ENCODE measurements at places on chromosomes 6 and 20.

- DNase-seq, result no peak
Observed at GRCh38 chr20:752291-752690, 16.0 kb downstream of the SLC52A3 start.

- DNase-seq, result no peak
Observed at GRCh38 chr20:63748934-63749270, 9.3 kb downstream of the SLC2A4RG start.

DNA sequence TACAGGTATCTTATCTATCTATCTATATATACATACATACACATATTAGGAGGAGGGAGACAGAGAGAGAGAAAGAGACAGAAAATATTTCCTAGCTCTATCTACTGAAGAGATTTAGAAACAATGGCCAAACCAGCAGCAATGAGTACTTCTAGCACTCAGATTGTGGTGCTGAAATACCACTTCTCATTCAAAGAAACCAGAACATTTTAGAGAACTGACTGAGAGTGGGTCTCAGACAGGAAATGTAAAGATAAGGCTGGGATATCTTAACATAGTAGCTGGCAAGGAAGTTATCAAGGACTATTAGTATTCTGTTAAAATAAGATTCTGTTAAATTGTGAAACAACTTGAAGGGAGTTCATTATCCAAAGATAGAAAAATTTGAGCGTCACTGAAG, 57.0 kb downstream of the DNAAF9 start:
- DNase-seq, result no peak

DNA sequence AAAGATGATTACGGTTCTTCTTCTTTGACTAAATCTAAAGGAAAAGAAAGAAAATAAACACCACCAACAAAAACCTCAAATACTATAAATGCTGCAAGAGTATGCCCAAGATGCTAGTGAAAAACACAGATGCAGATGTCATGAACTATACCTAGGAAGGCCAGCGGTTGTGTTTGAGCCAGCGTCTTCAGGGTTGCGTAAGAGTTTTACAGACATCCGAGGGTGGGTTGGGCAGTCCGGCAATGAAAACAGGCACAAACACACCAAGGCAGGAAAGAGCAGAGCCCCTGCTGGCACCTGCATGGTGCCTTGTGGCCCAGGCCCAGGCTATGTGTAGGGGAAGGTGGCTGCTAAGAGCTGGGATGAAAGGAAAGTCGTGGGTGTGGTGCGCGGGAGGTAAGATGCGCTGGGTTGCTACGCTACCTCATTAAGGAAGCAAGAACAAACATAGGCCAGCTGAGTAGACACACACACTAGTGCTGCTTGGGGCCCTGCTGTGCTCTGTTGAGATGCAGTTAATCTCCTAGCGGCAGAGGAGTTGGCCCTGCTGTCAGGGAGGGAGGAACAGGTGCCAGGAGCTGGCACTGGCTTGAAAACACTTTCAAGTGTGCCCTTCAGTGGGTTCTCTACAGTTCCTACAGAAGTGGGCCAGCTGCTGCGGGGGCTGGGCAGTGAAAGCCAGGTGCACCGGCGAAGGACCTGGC, 170.2 kb upstream of the PLN start:
- no peak for DNase-seq

DNA sequence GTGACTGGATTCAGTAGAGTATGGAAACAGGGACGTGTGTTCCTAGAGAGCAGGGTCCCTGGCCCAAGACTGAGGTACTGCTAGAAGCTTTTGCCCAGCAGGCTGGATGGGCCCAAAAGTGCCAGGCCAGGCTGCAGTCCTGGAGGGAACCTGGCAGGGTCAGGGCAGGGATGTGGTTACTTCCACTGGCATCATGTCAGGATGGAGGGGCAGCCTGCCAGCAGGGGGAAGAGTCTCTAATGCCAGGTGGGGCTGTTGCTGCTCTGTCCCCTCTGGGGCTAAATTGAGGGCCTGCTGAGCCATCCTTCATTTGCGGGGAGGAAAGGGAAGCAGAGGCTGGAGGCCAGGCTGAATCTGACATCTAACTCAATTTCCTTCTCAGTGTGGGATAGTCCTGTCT, 17.2 kb downstream of the ZDHHC14 start:
- DNase-seq, result no peak

DNA sequence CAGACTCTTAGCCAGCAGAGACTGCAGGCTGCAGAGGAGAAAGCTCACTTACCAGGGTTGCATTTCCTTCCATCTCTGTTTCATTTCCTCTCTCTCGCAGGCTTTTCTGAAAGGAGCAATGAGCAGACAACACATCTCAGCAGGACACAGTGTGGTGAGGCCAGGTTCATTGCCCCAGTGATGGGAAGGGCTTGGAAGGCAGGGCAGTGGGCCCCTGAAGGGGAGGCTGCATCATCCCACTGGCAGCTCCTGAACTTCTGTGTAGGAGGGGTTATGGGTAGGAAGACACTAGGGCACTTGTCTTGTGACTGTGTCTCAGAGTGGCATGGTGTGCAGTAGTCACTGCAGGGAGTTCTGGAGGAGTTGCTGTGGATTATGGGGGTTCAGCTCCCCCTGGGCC, 246.8 kb downstream of the QKI start:
- DNase-seq, result no peak

DNA sequence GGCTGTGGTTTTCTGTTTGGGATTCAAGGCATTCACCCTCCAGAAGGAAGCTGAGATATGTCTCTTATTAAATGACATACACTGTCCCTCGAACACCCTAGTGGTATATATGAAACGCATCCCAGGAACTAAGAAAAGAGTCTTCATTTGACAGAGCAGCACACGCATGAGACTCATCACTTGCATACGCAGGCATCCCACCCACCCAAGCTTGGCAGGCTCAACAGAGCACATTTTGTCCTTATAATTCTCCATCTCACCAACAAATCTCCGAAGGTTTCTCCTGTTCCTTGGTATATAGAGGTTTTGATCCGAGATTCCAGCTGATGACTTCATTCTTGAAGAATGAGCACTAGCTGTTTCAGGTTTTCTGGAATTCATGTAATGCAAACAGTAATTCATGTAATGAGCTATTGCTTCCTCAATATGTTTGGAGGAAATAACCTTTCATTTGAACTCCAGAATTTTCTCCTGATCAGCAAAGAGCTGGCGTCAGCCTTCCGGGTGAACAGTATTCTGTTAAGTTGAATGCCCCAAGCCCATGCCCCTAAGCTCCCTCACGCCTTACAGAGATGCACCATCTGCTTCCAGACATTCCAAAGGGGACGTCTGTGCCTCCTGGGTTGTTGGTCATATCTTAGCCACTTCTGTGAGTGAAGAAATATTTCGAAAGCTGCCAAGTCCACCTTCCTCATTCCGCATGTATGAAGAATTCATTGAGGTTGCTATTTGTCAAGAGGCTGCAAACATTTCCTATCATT, 66.0 kb upstream of the CDH4 start:
- no peak for DNase-seq

DNA sequence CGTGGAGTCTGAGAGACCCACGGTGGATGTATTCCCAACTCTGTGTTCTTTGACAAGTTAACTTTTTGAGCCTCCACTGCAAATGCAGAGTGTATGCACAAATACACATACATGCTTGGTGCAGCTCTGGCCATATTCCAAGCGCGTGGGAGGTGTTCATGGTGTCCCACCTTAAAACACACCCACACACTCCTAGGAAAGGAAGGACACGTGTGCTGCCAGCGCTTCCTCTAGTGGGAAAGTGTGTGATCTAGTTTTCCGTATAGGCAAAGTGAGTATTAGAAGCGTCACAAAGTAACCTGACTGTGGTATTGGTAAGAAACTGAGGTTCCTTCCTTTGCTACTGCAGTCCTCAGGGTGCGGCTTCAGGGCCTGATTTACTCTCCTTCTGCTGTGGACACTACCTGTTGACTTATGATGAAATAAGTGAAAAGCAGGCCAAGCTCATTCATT, 36.0 kb upstream of the MPC1 start:
- peak; percentile 43 for DNase-seq

- no peak for DNase-seq
Observed at GRCh38 chr6:41074692-41075436, 2.1 kb downstream of the NFYA start.

DNA sequence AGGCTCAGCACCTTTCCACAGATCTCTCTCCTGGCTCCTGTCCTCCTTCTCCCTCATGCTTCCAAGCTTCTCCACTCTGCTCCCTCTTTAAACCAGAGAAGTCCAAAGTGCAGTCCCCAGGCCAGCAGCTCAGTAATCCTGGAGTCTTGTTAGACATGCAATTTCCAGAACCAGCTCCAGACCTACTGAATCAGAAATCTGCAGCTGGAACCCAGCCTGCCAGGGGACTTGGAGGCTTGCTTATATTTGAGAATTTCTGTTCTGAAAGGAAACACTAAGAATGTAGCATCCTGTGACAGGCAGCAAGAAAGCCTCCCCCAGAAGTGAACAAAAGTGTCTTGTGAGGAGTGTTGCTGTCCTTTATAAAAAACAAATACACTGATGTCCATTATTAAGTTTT, 438.1 kb downstream of the BCKDHB start:
- no peak for DNase-seq

DNA sequence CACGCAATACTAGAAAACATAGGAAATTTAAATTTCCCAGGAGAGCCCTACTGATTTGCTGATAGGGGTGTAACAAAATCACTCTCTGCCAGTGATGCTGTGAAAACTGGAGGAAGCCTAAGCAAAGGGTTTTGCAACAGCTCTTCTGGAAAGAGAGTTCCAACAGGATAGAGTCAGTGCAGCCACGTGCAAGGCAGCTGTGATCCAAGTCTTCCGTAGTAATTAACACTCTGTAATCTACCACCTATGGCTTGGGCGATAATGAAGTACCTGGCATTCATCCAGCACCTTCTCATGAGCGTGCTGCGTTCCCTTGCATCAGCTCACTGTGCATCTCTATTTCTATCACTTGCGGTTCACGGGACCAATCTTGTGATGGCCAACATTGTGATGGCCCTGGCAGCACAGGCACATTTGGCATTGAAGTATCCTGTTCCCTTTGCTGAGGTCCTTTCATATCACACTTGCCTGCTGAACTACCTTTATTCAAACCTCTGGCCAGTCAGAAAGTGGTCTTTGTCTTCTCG, 48.2 kb downstream of the IRF4 start:
- DNase-seq, result no peak

- DNase-seq, result peak; percentile 85
Observed at GRCh38 chr20:1225783-1226654, at the start of gene RAD21L1. Gene RAD21L1 (plus strand): TSS chr20:1226044. CDS start chr20:1228454, 2,410 bp downstream.

- DNase-seq, result no peak
Observed at GRCh38 chr20:35833241-35833640, 61.4 kb downstream of the PHF20 start.

DNA sequence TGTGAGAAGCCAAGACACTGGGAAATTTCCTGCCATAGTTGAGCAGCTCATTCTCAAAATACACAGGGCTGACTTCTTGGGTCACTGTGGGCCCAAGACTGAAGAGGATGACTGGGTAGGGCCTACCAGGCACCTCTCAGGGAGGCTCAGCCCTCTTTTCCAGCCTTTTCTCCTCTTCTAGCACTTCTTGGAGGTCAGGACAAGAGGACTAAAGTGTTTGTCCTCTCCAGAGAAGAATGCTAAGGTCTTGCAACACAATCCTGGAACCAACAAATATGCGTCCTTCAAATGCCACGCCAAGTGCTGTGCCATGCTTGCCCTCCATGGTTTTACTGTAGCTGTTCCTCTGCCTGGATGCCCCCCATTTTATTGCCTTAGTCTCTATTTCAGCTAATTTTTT, 3.3 kb upstream of the LRRN4 start:
- no peak for DNase-seq

- no peak for DNase-seq
Observed at GRCh38 chr6:126539022-126539421, 199.1 kb downstream of the CENPW start.

- DNase-seq, result no peak
Observed at GRCh38 chr6:42783876-42784642, 2.2 kb downstream of the BICRAL start.

DNA sequence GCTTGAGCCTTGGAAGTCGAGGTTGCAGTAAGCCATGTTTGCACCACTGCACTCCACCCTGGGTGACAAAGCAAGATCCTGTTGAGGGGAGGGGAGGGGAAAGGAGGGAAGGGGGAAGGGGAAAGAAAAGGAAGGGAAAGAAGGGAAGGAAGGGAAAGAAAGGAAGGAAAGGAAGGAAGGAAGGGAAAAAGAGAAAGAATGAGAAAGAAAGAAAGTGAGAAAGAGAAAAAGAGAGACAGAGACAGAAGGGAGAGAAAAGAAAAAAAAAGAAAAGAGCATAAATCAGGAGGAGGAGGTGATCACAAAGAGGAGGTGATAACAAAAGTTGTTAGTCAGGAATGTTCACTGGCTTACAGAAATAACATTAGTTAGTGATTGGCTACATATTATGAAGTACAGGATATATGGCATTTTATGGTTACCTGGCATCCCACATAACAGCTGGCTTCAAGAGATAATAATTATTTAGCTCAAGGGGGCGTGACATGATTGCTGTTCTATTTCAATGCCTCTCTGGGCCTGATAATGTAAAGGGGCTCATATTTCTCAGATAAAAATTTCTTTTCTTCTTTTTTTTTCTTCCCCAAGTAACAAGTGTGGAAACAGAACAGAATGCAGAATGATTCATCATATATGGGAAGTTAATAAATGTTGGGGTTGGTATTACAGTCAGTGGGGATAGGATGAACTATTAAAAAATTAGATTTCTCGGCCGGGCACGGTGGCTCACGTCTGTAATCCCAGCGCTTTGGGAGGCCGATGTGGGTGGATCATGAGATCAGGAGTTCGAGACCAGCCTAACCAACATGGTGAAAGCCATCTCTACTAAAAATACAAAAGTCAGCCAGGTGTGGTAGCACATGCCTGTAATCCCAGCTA, 27.1 kb downstream of the SAMHD1 start:
- DNase-seq, result no peak

- no peak for DNase-seq
Observed at GRCh38 chr20:36628076-36628475, 17.9 kb downstream of the SLA2 start.

DNA sequence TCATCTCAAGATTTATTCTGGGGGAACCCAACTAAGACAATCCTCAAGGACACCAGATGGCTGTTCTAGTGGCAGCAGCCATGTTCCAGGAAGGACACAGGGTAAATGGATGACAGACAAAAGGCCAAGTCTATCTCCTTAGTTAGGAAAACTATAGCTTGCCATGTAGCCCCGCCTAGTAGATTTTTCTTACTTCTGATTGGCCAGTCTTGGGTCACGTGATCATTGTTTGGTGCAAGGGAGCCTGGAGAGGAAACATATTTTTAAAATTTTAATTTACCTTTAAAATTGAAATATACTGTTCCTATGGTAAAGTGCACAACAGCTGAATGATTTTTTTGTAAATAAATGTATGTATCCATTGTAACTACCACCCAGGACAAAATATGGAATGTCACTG, 4.4 kb upstream of the KCNS1 start:
- DNase-seq, result no peak

GRCh38 chr20:46951405-46951804, 56.8 kb downstream of the EYA2 start:
- peak; percentile 33 for DNase-seq

- no peak for DNase-seq
Observed at GRCh38 chr20:45338121-45339030, 9.8 kb downstream of the SDC4 start.

Measured in stimulated activated CD4-positive, alpha-beta T cell treated with anti-CD3 and anti-CD28 coated beads, Interleukin-15, amount 100 ng/mL, for 24 hours (primary cell).